ENCODE measurements at places on chromosomes 4 and X.

DNA sequence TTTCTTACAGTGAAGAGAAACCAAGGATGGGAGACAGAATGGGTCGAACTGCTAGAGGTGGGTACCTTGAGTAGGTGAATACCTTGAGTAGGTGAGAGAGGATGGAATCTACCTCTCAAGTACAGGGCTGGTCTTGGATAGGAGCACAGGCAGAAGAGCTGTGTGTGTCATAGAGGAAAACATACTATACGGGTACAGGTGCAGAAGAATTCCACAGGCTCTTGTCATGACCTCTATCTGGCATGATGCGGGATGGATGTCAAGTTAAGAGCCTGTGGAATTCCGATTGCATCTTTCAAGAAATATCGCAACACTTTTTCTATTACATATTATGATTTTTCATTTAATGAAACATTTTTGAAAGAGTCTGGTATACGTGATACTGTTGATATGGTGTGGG is 18.0 kb upstream of the OCIAD1 start:
- DNase-seq, result no peak

DNA sequence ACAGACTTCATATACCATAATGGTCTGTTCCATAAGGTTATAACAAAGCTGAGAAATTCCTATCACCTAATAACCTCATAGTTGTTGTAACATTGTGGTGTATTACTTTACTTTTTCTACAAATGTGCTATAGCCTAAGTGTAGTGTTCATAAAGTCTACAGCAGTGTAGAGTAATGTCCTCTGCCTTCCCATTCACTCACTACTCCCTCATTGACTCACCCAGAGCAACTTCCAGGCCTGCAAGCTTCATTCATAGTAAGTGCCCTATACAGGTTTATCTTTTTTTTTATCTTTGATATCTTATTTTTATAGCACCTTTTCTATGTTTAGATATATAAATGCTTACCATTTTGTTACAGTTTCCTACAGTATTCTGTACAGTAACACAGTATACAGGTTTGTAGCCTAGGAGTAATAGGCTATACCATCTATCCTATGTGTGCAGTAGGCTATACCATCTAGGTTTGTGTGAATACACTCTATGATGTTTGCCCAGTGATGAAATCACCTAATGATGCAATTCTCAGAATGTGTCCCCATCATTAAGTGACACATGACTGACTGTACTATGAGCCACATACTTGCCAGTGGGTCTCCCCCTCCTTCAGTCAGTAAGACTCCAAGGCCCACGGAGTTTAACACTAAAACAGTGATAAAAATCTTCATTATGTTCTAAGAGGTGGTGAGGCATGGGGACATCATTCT is 299.9 kb downstream of the UNC5C start:
- DNase-seq, result no peak

DNA sequence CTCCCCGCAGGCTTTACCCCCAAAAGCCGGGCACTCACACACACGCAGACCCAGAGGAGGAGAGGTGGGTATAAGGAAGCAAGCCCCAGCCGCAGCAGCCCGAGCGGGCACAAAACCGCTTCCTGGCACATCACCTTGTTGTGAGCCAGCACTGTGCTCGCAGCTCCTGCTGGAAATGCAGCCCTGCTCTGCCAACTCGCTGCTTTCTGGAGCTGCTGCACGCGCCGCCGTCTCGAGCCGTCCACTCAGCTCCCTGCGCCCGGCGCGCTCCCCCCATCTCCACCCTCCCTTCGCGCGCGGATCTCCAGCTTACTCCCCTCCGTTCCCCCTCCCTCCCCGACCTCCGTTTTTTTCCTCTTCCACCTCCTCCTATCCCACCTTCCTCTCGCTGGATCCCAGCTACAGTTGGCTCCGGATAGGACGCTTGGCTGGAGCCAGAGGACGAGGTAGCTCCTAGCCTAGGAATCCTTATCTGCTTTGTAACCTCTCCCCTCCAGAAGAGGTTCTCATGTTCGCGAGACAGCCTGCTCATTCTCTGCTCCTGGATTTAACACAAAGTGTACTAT is at the start of gene SPOCK3:
TSS of gene SPOCK3 (minus strand) at position 179 of the 566 bp plus-strand sequence.
- DNase-seq, result peak; percentile 23

- no peak for DNase-seq
Observed at GRCh38 chr4:81495345-81495744, 23.6 kb upstream of the RASGEF1B start.

GRCh38 chr4:79613269-79613935 is 205.4 kb upstream of the GK2 start:
- no peak for DNase-seq

DNA sequence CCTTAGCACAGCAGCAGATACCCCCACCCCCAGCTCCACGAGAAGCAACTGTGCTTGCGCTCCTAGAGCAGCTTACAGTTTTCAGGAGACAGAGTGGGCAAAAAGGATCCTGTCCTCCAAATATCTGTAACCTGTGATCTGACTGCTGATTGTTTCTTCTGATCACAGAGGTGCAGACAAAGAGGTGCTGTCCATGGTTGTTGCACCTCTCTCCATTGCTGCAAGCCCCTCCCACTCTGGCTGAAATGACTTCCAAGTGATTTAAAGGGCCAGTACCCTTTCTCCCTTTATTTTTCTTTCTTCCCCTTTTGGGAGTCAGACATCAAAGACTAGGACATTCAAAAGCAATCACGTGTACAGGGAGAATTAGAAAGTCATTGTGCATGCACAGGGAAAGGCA is 205.3 kb upstream of the GEMIN8 start:
- DNase-seq, result no peak

DNA sequence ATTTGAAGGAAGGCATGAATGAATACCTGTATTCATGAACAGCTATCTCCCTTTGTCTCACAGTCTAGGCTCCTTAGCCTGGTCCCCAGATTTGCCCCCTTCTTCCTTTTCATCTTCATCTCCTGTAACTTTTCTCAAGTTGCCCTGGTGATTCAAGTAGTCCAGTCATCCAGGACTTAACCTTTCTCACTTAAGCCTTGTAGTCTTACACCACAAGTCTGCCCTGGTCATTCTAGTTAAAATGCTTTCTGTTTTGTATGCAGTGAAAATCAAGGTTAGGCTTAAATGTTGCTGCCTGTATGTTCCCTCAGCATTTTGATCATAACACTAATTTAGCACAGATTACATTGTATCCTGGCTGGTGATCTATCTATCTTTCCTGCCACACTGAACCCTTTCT is 58.5 kb upstream of the SLC7A11 start:
- no peak for DNase-seq

DNA sequence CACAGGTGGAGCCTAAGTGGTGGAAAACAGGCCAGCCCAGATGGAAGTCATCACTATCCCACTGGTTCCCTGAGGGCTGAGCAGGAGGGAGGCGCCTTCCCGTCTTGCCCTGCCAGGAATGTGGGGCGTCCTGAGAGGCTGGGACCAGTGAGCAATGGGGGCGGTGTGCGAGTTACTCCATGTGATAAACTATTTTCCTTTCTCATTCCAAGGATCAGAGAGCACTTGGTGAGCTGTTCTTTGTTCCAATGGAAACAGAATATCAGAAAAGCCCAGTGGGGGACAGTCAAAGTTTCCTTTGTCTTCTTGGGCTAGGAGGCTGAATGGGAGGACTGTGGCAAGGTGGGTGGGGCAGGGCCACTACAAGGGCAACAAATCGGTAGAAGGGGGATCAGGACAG is 86.2 kb downstream of the NHSL2 start:
- DNase-seq, result peak; percentile 44

DNA sequence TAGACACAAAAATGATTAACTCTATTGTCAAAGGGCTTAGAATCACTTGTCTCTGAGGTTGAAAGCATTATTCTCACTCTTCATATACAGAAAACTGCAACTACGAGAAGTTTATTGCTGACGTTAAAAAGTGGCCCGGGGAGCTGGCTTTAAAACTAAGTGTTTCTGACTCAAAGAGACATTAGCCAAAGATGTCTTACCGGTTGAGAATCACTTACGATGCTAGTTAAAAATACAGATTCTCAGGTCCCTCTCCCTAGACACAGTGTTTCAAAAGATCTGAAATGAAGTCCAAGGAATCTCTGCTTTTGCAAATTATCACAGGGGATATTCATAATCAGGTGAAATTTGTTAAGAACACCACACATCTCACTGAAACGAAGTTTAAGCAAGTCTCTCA is 1.2 kb downstream of the GNPDA2 start:
- DNase-seq, result no peak

DNA sequence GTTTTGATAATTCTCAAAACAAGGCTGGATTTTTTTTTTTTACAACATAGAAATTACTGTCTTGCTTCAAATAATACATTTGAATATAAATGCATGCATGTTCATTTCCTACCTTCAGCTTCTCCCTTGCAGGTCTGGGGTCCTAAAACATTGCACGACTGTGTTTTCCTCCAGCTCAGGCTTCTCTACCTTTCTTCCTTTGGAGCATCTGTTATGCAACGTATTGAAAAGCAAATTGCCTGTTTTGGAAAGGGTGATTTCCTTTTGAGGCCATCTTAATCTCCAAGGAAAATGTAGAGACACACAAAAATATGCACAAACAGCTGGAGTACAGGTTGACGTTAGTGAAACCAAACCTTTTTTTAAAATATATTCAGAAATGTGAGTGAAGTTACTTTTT is 115.6 kb upstream of the TLL1 start:
- no peak for DNase-seq

DNA sequence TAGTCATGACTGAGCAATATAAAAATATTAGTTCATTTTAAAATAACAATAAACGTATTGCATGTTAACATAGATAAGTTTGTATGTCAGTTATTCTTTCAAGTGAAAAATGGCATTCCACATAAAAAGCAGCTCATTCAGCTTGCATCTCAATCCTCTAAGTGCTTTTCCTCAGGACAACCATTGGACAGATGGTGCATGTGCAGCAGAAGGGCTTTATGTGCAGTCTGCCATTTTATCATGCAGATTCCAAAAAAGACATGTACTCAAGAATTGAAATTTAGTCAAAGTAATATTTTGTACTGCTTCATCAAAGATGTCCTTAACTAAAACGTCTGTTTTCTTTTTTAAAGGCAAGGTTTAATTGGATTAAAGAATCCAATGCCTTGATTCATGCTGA is 93.4 kb downstream of the RS1 start:
- no peak for DNase-seq

GRCh38 chr4:7609316-7609715 is 174.6 kb upstream of the PSAPL1 start:
- DNase-seq, result no peak

- DNase-seq, result no peak
Observed at GRCh38 chr4:56611501-56611900, 69.6 kb downstream of the HOPX start.

DNA sequence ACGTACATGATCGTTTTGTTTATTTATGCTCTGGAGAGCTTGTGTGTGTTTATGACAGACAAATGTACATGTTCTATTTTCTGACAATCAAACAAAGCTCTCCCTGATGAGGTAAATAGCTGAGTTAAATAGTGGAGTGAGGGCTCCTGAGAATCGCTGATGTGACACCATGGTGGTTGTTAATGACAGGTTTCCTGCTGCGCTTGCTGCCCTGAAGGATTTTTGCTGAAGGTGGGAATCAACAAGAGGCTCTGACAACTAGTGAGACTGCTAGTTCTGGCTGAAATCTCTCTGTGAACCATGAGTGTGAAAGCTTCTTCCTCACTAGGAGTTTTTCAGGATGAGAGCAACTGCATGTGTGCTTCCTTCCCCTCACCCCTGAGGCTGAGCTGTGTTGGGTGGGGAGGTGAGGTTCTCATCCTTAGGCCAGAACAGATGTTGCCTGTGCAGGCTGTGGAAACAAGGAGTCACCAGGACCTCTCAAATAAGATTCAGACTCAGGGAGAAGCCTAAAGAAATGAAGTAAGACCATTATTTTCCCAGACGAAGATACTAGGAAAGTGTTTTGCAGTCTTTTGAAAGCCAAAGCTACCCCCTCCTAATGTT is 173.4 kb upstream of the JADE1 start:
- no peak for DNase-seq

GRCh38 chr4:169626331-169627282 is 6.2 kb downstream of the CLCN3 start:
- DNase-seq, result no peak

- DNase-seq, result no peak
Observed at GRCh38 chrX:21982311-21982710, 41.8 kb downstream of the SMS start.

- no peak for DNase-seq
Observed at GRCh38 chr4:128288689-128289106, 1.1 kb upstream of the PGRMC2 start.

GRCh38 chr4:89720981-89721380 is 116.0 kb downstream of the SNCA start:
- no peak for DNase-seq

DNA sequence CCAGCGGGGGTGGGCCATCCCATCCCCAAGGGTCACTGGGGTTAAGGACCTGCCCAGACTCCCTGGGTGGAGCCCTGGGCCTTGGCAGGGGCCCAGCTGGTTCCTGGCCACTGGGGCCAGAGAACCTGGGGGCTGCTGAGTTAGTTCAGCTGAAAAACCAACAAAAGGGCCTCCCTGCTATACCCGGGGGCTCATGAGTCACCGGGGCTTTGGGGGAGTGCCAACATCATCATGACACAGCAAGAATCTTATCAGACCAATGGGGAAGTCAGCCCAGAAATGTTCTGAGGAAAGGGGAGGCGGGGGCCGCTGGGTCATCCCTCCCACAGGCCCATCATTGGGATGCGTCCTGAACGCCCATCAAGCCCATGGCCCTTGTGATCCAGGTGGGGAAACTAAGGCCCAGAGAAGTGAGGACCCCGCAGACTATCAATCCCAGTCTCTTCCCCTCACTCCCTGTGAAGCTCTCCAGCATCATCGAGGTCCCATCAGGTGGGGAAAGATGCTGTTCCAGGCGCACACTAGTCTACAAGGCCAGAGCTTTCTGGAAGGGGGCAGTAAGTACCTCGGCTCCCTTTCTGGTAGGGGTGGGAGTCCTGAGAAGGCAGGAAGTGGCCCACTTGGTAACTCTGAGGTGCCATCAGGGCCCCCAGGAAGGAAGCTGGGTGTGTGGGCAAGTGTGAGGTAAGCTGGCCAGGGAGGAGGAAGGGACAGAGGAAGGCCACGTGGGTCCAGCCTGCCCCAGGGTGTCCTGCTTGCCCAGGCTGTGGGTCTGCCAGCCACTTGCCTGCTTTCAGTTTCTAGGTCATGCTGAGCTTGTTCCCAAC is 4.5 kb downstream of the G6PD start:
- DNase-seq, result peak; percentile 73

GRCh38 chr4:105057370-105058105 is 89.1 kb upstream of the TET2 start:
- no peak for DNase-seq

DNA sequence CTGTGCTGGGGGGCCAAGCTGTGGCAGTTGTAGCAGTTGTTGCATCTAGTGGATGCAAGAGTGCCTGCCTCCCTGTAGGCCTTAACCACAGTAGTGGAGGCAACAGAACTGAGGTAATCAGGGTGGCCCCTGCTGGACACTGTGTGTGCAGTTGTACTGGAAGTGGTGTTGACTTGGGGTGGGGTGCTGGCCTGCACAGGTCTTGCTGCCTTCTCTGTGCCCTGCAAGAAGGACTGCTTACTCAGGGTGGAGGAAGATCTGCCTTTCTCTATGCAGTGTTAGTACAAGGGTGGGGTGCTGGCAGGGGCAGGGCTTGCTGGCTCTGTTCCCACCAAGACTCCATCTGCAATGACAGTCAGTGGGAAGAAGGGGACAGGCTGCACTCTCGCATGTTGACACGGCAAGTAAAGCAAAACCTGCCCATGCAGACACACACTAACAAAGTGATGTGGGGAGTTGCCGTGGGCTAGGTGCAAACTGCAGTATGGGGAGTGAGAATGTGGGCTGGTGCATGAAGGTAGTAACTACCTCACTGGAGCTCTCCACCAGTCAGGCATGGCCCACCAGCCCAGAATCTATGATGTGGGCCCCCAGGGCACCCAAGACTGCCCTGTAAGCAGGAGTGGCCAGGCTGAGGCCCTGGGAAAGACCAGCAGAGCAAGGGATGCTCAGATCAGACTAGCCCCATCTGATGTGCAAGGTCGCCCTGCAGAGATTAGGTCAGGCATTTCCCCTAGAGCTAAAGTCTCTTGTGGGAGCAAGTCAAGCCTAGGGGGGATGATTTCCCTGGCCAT is 594.9 kb downstream of the TECRL start:
- no peak for DNase-seq

All from left ventricle myocardium inferior (tissue), 1 donor.